ENCODE measurements at places on chromosomes 5 and 9. TPM values are rescaled to one million over a fixed set of nuclear protein-coding genes. Genes with fewer than 3 reads are reported as not detected.

DNA sequence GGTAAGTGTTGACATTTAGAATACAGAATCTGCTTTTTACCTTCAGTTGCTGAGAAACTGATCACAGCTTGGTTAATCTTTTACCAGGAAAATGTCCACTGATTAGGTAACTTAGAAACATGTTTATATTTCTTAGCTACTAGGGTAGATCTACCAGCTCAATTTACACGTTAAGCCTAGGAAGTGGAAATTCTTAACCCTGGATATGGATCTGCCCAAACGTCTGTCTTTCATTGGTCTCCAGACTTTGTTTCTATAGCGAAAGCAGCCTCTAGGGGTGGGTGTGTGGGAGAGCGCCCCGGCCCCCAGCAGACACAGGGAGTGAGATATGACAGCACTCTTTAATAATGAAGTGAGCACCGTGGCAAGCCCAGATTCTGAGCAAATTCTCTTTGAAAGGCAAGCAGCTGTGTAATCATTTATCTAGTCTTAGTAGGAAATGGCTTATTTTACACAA lies 141.6 kb upstream of the ZNF608 start:
- H3K4me1 ChIP-seq, result no peaks in the 10 kb centered on the region
- no peak for DNase-seq
- H3K36me3 ChIP-seq, result no peaks in the 10 kb centered on the region

GRCh38 chr9:123175854-123176629 lies 92.3 kb downstream of the STRBP start:
- no peak for DNase-seq
- H3K27ac ChIP-seq, result peak overlapping the region; percentile 65
- no peaks in the 10 kb centered on the region for H3K4me1 ChIP-seq
- no peaks in the 10 kb centered on the region for H3K27me3 ChIP-seq
- H3K36me3 ChIP-seq, result no peaks in the 10 kb centered on the region
- H3K4me3 ChIP-seq, result peak overlapping the region; percentile 36

DNA sequence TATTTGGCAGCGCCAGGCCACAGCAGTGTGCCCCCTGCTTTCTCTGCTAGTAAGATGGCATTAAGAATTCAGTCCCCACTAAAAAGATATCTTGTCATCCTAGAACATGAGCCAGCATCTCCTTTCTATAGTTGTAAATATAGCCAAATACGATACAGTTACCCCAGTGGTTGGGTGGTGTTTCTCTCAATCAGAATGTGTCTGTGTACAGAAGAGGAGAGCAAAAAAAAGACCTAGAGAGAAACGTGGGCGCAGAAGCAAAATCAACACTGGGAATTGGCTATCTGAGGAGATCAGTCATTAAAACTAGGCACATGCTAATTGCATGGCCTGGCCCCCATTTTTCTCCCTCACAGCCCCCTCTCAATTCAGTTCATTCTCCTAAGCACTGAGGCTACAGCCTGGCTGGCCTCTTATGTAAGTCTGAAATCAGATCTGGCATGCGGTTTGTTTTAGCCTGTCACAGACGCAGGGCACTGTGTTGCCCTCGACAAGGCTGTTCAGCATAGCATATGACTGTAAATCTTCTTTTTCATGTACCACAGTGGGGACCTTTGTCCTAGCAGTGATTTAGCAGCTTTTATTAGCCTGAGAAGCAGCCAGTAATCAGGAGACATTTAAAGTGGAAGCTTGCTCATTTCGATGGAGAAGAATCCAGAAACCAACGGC lies 57.8 kb downstream of the RORB start:
- no peak overlapping the region for H3K27ac ChIP-seq
- H3K4me3 ChIP-seq, result no peak overlapping the region
- no peaks in the 10 kb centered on the region for H3K4me1 ChIP-seq
- H3K36me3 ChIP-seq, result no peaks in the 10 kb centered on the region
- no peaks in the 10 kb centered on the region for H3K27me3 ChIP-seq
- DNase-seq, result no peak

GRCh38 chr5:159290741-159291140 lies 27.7 kb downstream of the UBLCP1 start:
- no peak overlapping the region for H3K4me3 ChIP-seq
- H3K36me3 ChIP-seq, result no peaks in the 10 kb centered on the region
- H3K27ac ChIP-seq, result no peak overlapping the region
- H3K4me1 ChIP-seq, result no peaks in the 10 kb centered on the region

WDR31 gene
- 1.9 TPM for total RNA-seq

- DNase-seq, result no peak
- no peaks in the 10 kb centered on the region for H3K4me1 ChIP-seq
- peak overlapping the region; percentile 57 for H3K27ac ChIP-seq
- H3K27me3 ChIP-seq, result no peaks in the 10 kb centered on the region
Measured at GRCh38 chr5:170220191-170220590, 12.6 kb upstream of the C5orf58 start.

- H3K36me3 ChIP-seq, result no peaks in the 10 kb centered on the region
- DNase-seq, result no peak
- no peak overlapping the region for H3K27ac ChIP-seq
- H3K27me3 ChIP-seq, result no peaks in the 10 kb centered on the region
- H3K4me3 ChIP-seq, result no peak overlapping the region
Measured at GRCh38 chr5:151541571-151541970, 49.6 kb downstream of the FAT2 start.

DNA sequence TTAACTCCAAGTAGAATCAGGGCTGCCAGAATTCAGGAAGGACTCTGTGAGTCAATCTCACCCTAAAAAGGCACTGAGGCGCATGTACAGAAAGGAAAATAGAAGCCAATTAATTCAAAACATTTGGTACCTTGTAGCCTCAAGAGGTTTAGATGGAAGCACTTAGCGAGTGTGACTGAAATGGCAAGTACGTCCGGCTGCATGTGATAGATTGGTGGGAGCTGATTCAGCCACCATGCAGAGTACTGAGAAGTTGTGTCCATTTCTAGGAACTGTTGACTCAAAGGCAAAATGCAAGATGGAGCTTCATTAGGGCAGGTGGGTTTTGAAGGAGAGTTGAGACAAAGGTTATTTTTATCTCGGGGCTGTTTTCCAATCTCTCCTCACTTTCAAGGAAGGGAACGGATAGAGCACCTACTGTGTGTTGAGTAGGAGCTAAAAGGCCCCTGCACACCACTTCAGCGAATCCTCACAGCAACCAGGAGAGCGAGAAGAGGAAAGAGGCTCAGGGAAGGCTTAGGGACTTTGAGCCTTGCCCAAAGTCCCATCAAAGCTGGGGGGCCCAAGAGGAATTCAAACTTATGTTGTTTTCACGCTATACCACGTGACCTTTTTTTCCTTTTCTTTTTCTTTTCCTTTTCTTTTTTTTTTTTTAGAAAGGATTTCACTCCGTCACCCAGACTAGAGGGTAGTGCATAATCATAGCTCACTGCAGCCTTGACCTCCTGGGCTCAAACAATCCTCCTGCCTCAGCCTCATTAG lies 34.6 kb upstream of the CPEB4 start:
- no peaks in the 10 kb centered on the region for H3K27me3 ChIP-seq
- H3K36me3 ChIP-seq, result no peaks in the 10 kb centered on the region
- no peak for DNase-seq
- no peak overlapping the region for H3K4me3 ChIP-seq

DNA sequence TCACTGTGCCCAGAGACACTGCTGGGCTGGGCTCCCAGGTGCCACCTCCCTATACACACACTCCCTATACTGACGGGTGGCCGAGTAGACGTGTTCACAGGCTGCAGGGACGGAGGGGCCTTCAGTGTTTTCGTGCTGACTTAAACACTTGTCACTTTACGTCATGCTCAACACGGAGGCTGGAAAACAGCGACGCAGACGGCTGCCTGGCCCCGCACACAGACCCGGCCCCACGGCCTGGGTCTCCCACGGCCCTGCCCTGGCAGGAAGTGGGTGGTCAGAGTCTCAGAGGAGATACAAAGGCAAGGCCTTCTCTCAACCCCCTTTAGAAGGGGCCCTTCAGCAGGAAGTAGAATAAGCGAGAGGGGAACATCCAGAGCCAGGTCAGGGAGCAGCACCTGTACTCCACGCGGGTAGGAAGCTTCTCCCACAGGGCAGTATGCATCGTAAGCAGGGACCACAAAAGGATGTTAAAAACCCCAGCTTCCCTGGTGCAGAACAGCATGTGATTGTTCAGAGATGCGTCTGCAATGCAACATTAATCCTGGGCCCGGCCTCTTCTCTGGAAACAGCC lies 11.9 kb upstream of the TBC1D9B start:
- H3K27ac ChIP-seq, result no peak overlapping the region
- no peaks in the 10 kb centered on the region for H3K36me3 ChIP-seq
- H3K4me1 ChIP-seq, result no peaks in the 10 kb centered on the region
- DNase-seq, result no peak
- H3K4me3 ChIP-seq, result no peak overlapping the region

- H3K4me1 ChIP-seq, result no peaks in the 10 kb centered on the region
- H3K27me3 ChIP-seq, result no peaks in the 10 kb centered on the region
- H3K4me3 ChIP-seq, result no peak overlapping the region
Measured at GRCh38 chr5:156798201-156798600, 51.9 kb upstream of the PPP1R2B start.

CD274 gene
- 1.6 TPM for total RNA-seq

TLE1 gene
- total RNA-seq, result 52.1 TPM

- H3K27ac ChIP-seq, result no peak overlapping the region
- no peaks in the 10 kb centered on the region for H3K36me3 ChIP-seq
- no peak for DNase-seq
- no peaks in the 10 kb centered on the region for H3K4me1 ChIP-seq
- no peaks in the 10 kb centered on the region for H3K27me3 ChIP-seq
Measured at GRCh38 chr5:24535646-24536045, 109.1 kb downstream of the CDH10 start.

DNA sequence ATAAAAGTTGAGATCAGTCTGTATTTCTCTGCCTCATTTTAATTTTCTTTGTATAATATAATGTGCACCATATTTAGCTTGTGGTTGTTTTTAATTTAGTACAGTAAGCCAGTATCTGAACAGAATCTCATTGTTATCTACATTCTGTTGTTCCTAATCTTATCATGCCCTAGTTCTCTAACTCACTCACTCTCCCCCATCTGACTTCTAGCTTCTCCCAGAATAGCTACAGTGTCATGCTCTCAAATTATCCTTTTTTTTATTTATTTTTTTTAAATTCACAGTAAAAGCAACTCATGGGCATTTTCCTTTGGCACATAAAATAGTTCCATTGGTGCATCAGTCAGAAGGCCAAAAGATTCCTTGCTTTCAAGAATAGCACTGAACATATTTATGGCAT lies 156.6 kb downstream of the TRPM3 start:
- no peaks in the 10 kb centered on the region for H3K27me3 ChIP-seq
- DNase-seq, result no peak
- H3K4me3 ChIP-seq, result no peak overlapping the region
- no peaks in the 10 kb centered on the region for H3K36me3 ChIP-seq
- no peak overlapping the region for H3K27ac ChIP-seq

CDH9 gene
- not detected for total RNA-seq

DNA sequence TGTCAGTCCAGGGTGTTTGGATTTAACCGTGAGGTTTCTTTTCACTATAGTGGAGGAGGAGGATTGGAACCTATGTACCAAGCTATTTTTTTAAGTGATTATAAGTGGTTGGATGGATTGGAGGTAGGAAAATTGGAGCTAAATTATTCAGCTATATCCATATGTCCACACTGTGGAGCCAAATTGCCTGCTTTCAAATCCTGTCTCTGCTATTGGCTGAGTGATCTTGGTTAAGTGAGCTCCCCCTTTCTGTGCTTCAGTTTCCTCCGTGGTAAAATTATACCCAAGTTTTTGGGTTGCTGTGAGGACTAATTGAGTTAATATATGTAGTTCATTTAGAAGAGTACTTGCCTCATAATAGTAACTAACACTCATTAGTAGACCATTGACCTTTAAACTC lies 2.5 kb downstream of the CENPP start:
- no peak overlapping the region for H3K4me3 ChIP-seq
- DNase-seq, result no peak
- H3K27ac ChIP-seq, result no peak overlapping the region

DNA sequence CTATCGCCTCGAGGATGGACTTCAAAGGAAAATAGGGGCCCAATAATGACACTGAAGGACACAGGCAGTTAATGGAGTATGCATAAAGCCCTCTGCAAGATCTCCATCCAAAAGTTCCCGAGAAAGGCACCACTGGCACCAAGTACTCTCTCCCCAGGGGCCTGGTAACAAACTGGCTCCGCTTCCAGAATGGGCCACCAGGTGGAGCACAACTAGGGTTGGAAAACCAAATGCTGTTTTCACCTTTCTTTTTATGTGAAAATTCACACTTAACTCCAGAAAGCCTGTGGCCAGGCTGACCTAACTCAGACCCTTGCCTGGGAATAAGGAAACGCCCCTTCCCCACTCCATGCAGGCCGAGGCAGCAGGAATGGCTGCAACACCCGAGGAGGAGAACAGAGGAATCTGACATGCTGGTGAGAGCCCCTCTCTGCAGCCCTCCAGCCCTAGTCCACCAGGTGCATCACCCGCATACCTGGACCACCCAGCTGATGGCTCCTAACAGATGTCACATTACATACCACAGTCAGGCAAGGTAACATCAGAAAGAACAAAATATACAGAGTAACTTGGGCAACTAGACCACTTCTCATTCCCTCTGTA lies 42.8 kb downstream of the CAMSAP1 start:
- no peak overlapping the region for H3K27ac ChIP-seq
- DNase-seq, result peak; percentile 64
- no peaks in the 10 kb centered on the region for H3K4me1 ChIP-seq
- no peaks in the 10 kb centered on the region for H3K27me3 ChIP-seq

PCDHB11 gene
- total RNA-seq, result 2.7 TPM

GRCh38 chr5:60482301-60482700 lies 217.7 kb downstream of the DEPDC1B start:
- DNase-seq, result no peak
- no peaks in the 10 kb centered on the region for H3K4me1 ChIP-seq
- H3K27me3 ChIP-seq, result no peaks in the 10 kb centered on the region
- no peak overlapping the region for H3K4me3 ChIP-seq

- DNase-seq, result no peak
- H3K4me3 ChIP-seq, result no peak overlapping the region
- H3K27ac ChIP-seq, result no peak overlapping the region
- H3K4me1 ChIP-seq, result no peaks in the 10 kb centered on the region
- no peaks in the 10 kb centered on the region for H3K27me3 ChIP-seq
Measured at GRCh38 chr5:92956886-92957285, 624.1 kb downstream of the NR2F1-AS1 start.

FOCAD gene
- 36.7 TPM for total RNA-seq

- no peak overlapping the region for H3K4me3 ChIP-seq
- no peaks in the 10 kb centered on the region for H3K4me1 ChIP-seq
- H3K36me3 ChIP-seq, result no peaks in the 10 kb centered on the region
- H3K27ac ChIP-seq, result no peak overlapping the region
- H3K27me3 ChIP-seq, result no peaks in the 10 kb centered on the region
Measured at GRCh38 chr9:134181648-134182034, 17.3 kb upstream of the RNU6ATAC start.

FAM114A2 gene
- total RNA-seq, result 22.0 TPM

Data from breast epithelium (tissue), 4 donors.